ENCODE measurements at places on chromosomes 5 and 9.

DNA sequence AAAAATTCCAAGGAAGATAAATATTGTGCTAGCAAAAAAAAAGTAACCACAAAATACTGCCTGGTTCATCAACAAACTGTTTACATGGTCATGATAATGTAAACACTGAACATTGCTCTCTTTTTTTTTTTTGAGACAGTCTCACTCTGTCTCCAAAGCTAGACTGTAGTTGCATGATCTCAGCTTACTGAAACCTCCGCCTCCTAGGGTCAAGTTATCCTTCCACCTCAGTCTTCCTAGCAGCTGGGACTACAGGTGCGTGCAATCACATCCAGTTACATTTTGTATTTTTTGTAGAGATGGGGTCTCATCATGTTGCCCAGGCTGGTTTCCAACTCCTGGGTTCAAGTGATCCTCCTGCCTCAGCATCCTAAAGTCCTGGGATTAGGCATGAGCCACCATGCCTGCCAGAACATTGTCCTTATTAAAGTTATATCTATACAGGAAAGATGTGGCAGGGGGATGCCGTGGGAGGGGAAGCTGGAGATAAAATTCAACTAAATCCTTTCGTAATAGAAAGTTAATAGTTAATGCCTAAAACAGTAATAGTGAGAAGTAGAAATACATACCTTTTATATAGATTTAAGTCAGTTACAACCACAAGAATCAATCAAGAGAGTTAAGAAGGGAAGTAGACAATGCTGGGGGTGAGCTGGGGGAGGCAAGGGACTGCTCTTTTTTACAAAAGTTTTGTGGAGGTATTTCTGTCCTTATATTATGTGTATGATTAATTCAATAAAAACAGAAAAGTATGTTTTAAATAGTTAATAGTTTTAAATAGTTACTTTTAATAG, 52.3 kb downstream of the RGMB start:
- DNase-seq, result no peak

DNA sequence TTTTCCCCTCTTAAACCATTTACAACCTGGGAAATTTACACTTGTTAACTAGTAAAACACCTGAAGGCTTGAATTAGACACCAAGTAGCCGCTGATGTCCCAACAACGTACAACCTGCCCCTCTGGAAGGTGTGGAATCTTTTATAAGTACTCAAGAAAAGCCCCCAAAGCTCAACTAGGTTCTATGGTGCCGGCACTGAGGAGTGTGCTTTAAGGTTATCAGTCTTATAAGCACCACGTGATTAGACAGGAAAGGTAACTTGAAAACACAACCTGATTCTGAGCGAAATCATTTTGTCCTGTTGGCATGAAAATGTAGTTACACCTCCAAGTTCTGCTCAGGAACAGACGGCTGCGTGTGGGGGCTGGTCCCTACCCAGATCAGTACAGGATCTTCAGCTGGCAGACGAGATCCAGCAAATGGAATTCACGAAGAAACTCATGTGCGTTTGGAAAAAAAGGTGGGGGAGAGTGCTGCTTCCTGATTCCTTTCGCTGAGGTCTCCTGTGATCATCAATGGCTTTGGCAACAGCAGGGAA, 195.5 kb downstream of the MEF2C start:
- no peak for DNase-seq

DNA sequence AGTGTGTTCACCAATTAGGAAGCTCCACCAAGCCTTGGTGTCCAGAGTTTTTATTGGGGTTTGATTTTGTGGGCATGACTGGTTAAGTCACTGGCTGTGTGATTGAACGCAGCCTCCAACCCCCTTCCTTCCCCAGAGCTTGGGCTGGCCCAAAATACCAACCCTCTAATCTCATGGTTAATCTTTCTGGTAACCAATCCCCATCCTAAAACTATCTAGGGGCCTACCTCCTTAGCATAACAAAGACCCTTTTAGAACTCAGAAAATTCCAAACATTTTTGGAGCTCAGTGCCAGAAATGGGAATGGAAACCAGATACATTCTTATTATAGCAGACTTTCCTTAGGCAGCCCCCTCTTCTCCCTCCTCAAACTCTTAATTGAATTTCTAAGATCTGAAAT, 35.9 kb upstream of the HRH2 start:
- no peak for DNase-seq

- no peak for DNase-seq
Observed at GRCh38 chr9:110126986-110127864, 80.7 kb downstream of the C9orf152 start.

DNA sequence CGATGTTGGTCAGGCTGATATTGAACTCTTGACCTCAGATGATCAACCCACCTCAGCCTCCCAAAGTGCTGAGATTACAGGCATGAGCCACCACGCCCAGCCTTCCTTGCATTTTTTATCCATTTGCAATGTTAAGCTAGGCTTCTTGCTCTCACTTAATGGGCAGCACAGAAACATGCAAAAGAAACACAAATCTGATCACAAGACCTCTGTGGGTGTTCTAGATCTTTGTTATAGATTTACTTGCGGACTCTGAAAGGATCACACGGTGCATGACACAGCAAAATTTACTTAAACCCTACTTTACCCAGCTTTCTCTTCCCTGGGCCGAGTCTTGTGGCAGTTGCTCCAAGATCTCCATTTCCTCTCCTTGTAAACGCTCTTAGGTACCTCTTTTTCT, 71.3 kb downstream of the PSAT1 start:
- DNase-seq, result no peak

DNA sequence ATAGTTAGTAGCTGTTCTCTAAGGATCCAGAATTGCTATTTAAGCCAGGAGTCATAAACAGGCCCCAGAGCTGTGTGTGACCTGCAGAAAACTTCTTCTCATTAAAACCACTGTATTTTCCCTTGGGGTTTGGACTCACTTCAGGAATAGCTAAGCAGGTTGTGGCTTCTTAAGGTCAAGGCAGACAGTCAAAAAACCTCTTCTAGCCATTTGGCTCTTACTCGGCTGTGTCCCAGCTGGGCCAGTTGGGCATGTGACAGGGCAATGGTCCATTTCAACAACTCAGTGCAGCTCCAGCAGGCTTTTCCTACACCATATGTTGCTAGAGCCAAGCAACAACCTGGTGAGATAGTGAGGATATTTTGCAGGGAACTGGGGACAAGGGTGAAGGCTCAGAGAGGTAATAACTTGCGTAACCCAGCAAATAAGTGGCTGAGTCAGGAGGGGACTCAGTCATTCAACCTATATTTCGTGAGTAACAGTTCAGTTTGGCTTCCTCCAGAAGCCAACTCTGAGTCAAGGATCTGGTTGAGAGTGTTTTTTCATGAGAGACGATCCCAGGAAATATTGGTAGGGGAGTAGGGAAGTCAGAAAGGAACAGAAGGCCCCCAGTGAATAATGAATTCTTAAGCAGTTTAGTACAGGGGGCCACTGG, 115.4 kb upstream of the PPP2R2B start:
- DNase-seq, result no peak

DNA sequence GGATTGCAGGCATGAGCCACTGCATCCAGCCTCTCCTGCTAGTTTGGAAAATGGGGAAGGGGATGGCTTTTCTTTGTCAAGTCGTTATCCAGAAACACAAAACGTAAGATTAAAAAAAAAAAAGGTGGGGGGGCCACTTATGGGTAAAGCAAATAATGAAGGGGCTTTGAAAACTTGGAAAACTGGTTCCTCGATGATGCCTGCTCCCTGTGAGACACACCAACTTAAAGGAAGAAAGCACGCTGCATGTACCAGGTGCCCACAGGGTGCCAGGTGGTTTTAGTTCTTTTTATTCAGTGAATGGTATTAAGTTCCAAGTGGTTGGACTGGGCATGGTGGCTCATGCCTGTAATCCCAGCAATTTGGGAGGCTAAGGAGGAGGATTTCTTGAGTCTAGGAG, 170.1 kb downstream of the GOLPH3 start:
- no peak for DNase-seq

- DNase-seq, result no peak
Observed at GRCh38 chr5:141822144-141822543, 56.1 kb downstream of the PCDH1 start.

- no peak for DNase-seq
Observed at GRCh38 chr5:67512758-67513157, 316.2 kb upstream of the CD180 start.

GRCh38 chr9:81480828-81481604, 208.3 kb downstream of the TLE1 start:
- DNase-seq, result no peak

GRCh38 chr5:122743261-122743660, 31.6 kb upstream of the SNX2 start:
- DNase-seq, result no peak

- DNase-seq, result no peak
Observed at GRCh38 chr5:10734832-10735523, 26.1 kb downstream of the DAP start.

DNA sequence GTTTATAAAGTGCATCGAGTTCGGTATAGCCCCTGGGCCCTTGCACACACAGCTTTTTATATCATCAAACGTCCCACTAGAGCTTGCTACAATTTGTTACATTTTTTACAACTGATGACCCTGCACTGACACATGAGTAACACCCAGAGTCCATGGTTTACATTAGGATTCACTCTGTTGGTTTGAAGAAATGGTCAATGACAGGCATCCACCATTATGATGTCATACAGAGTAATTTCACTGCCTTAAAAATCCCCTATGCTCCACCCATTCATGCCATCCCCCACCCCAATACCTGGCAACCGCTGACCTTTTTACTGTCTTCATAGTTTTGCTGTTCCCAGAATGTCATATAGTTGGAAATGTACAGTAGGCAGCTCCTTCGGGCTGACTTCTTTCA, 130.2 kb downstream of the MED10 start:
- DNase-seq, result no peak

DNA sequence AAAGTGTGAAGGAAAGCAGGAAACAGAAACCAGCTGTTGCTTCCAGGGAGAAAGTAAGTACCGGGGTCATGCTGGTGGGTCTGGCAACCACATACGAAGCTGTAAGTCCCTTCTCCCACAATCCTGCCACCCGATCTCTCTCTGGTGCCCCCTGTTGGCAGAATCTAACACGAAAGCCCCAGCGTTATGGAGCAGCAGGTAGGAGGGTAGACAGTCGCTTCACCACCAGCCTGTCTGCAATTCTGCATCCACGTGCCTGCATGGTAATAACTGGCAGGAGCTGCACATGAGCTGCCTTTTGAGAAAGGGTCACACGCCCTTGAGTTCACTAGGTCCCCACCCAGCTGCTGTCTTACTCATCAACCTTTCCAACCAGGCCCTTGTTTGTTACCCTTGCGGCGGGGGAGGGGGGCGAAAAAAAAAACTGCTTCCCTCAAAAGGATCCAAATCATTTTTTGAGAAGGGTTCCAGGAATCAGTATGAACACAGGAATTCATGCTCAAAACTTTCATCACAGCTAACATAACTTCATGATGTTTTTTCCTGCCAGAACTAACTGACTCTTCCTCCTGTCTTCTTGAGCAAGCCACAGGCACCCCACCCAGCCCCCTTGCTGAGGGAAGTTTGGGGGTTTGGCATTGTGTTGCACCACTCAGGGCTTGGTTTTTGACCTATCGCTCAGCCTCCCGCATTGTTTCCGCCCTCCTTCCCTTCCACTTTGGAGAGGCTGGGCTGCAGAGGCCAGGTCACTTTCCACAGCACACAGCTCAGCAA, 19.6 kb upstream of the TMEM252 start:
- DNase-seq, result no peak

DNA sequence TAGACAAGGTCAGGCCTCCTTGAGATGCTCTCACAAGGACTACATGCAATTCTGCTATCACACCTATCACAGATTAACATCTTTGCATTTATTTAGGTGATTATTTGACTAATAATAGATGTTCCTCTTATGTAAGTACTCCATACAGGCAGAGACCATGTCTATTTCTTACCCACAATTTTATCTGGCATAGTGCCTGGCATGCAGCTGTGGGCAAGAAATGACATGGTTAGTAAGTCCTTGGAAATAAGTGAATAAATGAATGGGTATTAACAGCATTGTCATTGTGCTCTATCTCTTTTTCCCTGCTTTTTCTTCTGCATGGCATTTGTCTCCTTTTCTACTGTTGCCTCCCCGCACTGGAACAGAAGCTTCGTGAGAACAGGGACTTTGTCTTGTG, 49.4 kb downstream of the SLC22A5 start:
- no peak for DNase-seq

DNA sequence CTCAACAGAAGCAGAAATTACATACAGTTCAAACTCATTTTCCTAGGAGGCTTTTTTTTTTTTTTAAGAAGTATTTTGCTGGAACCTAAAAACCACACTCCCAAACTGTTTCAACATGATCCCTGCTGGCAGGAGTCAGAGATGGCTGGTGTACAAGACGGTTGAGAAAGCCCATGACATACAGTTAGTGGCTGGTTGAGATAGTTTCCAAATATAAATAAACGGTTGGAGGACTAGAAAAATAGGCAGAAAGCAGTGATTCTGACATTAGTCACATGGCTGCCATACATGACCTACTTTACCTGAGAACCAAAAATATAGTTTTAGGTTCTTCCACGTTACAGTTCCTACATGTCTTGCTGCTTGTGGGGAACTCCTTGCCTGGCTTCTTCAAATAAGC, 31.7 kb upstream of the BASP1 start:
- DNase-seq, result no peak

GRCh38 chr5:90956511-90957097, 398.0 kb downstream of the ADGRV1 start:
- no peak for DNase-seq

DNA sequence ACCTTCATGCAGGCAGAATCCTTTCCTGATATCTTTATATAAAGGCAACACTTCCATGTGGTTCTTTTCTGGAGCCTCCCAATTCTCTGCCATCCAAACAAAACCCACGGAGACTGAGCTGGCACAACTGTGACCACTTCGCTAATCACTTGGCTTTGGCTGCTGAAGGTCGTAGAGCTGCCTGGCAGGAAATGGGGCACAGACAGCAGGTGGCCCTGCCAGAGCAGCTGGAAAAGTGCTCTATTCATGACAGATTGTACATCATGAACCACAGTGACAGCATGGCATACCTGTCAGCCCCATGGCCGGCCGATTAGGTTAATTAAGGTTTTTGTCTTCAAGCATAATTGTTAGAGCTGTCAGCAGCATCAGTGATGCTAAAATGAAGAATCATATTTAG, 141.9 kb upstream of the ANKRD55 start:
- DNase-seq, result peak; percentile 78

DNA sequence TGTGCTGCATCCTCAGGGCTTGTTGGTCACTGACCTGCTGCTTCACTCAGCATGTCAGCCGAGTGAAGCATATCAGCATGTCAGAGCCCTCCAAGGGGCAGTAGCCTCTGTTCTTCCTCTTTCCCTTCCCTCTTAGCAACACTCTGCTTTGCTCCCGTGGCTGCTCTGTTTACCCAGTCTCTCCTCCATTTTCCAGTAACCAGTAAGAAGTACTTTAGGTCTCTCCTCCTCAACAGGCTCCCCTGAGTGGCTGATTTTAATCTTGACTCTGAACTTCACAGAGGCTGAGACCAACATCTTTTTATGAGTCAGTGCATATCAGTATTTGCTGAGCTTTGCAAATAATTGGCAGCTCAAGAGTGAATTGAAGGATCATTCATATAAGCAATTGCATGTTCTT, 18.6 kb upstream of the ADRB2 start:
- DNase-seq, result no peak

DNA sequence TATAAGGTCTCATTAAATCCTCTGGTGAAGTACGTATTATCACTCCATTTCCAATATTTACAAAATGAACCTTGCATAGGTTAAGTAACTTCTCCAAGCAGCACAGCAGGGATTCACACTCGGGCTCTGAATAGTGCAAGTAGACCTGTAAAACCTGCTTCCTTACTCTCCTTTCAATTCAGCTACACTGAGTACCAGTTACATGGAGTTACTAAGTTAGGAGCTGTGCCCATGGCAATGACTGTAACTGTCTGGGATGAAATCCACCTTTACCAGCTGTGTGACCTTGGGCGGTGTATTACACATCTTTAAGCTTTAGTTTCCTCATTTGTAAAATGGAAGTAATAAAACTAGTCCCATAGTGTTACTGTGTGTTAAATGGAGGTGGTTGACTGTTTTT, 15.9 kb upstream of the MOB3B start:
- DNase-seq, result no peak
